ENCODE measurements at places on chromosomes 2 and 18.

DNA sequence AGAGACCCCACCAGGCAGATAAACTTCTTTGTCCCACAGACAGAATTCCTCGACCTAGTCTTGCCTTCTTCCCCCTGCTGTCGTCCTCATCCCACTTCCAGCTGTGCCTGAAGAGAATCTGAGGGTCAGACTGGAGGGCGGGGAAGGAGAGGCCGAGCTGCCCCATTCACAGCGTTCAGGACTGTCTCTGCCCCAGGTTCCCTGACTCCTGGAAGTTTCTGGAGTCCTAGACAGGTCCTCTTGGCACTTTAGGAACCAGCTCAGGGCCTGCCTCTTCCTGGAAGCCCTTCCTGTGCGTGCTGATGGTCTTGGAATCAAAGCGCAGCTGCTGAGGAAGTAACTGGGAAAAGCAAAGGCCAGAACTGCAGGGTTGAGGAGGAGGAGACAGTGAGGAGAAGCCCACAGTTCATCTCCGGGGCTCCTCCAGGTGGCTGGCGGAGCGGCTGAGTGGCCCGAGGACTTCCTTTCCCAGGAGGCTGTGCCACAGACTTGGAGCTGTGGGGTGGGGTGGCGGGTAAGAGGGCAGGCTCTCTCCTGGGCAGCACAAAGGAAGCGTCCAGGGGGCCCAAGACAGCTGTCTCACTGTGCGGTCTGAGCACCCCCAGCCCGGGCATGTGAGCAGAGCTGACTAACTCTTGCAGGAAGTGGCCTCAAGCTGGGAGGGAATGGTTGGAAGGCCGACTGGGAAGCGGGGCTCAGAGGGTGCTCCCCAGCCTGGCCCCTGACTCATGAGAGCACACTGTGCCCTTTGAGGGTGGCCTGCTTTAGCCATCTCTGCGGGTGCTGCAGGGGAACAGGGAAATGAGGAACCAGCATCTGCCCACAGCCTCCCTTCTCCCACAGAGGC, 39.5 kb downstream of the SDC1 start:
- no peak for DNase-seq

GRCh38 chr2:8282858-8283252, 399.0 kb upstream of the ID2 start:
- no peak for DNase-seq

DNA sequence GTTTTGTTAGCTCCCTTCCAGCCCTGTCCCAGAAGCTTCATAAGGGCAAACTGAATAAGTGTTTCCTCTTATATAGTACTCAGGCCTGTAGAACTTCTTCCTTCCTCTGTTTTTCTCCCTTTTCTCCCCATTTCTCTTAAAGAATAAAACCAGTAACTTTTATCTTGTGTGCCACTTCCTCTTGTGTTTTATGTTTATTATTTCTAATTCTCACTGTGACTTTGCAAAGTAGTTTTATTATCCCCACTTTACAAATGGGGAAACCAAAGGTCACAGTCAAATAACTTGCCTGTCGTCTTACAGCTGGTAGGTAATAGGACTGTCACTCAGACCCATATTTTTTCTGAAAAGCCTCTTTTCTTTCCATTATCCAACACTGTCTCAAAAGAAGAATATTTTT, 42.4 kb downstream of the RBBP8 start:
- DNase-seq, result no peak

DNA sequence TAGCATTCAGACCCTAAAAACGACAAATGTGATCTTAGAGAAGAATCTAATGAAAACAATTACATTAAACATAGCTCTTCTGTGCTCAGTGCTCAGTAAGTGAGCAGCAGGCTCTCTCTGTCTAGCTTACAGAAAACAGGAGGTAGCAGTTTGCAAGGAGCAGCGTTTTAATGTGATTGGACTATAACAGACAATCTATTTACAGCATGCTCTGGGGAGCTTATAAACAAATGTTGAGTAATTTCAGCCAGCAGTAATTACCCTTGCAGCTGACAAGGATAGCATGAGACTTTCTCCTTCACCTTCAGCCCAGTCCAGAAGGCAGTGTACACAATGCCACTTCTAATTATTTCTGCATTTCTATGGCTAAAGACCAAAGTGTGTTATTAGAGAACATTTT, 270.4 kb downstream of the FIGN start:
- DNase-seq, result peak; percentile 50

Measured in retina (tissue), 1 donor.